ENCODE measurements at places on chromosomes 3 and 15.

GRCh38 chr3:143298886-143299535, 179.4 kb downstream of the CHST2 start:
- DNase-seq: no peak

DNA sequence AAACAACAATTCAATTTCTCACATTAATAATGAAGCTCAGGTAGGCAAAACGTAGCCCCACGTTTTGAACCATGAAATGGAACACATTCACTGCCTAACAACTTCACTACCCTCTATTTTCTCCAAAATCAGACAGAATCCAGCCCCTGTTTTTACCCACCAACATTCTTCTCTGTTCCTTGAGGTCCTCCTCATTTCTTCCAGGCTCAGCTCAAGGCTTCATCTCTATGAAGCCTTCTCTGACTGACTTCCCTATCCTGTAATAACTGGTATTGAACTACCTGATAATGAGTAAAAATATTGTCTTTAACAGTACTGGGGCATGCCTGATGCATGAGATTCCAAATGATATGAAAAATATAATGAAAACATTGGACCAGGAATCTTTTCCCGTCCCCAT, 2.2 kb downstream of the TFRC start:
- DNase-seq: no peak

DNA sequence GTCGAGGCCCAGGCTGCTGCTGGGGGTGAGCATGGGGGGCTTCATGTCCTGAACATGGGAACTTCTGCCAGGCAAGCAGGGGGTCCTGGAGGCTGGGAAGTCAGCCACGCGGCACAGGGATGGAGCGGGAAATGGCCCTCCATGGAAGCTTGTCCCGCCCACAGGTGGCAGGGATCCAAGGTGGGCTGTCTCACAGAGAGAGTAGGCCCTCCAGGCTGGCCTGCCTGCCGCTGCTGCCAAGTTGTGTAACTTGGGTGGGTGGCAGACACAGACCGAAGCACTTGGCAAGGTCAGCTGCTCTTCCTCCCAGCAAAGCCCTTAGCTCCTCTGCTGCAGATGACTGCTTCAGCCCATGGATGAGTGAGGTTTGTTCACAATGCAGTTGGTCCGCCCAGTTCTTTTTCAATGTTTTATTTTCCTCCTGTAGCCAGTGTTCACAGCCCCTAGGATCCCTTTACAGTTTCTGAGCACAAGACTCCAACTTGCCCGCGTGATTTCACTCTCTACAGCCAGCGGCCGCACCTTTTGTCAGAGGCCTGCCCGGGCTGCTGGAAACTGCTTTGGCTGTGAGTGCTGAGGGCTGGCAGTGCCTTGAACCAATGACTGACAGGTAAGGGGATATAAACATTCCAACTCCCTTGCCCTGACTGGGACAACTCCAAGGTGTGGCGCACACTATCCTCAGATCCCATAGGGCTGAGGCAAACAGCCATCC, 26.7 kb downstream of the HCN4 start:
- no peak for DNase-seq

DNA sequence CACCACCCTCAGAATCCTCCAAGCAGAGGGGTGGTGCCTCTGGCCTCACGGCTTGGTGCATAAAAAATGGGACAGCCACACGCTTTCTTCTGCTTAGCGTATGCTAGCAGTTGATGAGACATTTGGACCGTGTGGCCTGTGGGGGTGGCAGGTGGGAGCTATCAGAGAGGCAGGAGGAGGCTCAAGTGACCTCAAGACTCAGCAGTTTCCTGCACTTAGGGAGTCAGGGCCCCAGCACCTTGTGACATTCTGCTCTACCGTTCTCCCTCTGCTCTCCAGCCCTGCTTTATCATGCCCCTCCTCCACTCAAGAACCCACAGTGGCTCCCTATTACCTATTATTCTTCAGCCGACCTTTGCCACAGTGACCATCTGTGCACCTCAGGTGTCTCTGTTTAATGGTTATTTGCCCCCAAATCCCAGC, 41.0 kb upstream of the CGNL1 start:
- no peak for DNase-seq

GRCh38 chr15:29736744-29737020, 85.6 kb downstream of the TJP1 start:
- DNase-seq: no peak

GRCh38 chr3:120742849-120743365, 363 bp downstream of the GTF2E1 start:
- DNase-seq: no peak

DNA sequence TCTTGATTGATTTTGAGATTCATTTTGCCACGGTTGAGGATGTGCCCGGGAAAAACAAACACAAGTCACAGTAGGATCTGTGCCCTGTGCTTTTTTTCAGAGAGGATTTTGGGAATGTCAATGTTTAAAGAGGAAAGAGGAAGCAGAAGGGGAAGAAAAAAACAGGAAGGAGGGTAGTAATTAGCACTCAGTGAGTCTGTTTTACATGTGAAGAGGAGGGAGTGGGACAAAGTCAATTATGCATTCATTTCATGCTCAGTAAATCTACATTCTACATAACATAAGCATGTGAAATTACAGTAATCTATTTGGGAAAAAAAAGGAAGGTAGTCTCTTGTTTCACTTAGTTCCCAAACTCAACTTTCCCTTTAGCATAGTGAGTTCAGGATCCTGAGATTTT, 18.3 kb upstream of the CD200 start:
- no peak for DNase-seq

- no peak for DNase-seq
Observed at GRCh38 chr3:190721330-190721729, 141.2 kb downstream of the GMNC start.

DNA sequence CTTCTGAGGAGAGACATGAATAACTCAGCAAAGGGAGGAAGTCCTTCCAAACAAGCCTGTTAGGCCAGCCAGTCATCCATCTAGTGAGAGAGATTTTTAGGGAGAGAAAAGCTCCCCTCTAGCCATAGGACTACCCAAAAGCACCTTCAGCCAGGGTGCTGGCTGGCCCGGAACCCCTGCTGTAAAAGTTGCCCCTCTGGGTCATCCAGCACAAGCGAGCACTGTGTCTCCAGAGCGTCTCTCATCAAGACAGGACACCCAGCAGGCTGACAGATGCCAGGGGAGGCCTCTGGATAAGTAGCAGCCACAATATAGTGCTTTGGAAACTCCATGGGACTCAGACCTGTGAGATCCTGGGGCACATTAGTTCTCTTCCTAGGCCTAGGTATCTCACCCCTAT, 24.5 kb downstream of the ANXA2 start:
- no peak for DNase-seq

DNA sequence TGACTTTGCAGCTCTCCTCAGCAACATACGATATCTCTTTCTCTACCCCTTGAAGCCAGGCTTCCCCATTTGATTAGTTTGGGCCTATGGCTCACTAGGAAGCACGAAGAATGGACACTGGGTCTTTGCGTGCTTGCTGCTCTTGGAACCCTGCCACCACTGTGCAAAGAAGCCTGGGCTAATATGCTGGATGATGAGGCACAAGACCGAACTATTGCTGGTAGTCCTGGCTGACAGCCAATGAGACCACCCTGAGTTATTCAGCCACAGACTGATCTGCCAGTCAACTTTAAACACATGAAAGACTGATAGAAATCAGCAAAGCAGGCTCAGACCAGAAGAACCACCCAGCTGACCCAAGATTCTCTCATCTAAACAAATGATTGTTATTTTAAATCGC, 250.3 kb downstream of the CBLB start:
- no peak for DNase-seq
